IPS DF 19.7 (cell line): ENCODE measurements at places on chromosomes 5 and 9.

DNA sequence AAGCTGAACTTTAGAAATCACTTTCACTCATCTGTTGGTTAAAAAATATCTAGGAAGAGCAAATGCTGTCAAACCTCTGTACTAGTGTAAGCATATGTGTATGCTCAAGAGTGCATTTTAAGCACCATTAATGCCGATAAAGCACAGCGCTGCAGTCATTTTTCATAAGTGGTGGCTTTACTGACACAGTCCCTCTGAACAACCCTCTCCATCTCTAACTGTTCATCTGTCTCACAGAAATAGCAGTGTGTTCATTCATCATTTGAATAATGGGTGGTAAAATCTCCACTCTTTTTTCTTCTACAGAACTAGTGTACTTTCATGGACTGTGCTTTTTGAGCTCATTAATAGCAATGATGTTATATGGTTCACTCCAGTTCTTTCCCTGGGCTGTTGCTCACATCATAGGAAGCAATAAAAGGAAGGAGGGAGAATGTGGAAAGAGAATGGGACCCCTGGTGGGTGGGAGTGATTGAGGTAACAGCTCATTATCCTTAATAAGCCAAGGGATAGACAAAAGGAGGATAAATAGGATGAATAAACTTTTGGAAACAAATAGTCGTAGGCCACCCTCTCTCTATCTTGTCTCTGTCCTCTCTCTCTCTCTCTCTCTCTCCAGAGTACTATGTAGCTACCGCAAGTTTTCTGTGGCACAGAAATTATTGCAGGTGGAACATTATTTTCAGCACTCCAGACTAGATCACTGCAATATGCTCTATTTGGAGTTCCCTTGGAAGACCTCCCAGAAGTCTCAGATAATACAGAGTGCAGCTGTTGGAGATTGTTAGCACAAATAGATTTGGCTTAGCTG lies 117.9 kb upstream of the PRDM9 start:
- DNase-seq = no peak

DNA sequence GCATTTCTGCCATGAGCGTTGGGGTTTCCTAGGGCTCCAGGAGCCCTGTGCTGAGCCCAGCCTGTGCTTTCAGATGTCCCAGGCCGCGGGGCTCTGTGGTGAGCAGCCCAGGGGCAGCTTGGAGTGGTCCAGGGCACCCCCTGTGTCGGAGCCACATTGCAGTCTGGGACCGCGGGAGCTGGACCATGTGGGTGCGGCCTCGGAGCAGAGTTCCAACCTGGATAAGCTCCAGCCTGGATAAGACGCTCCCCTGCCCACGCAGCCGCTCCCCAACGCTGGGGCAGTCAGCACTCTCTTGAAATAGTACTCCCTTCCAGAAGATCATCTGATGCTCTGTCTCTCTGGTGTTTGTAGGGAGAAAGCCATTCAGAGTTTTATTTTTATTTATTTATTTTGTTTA lies 111.1 kb downstream of the WNK2 start:
- DNase-seq = no peak

DNA sequence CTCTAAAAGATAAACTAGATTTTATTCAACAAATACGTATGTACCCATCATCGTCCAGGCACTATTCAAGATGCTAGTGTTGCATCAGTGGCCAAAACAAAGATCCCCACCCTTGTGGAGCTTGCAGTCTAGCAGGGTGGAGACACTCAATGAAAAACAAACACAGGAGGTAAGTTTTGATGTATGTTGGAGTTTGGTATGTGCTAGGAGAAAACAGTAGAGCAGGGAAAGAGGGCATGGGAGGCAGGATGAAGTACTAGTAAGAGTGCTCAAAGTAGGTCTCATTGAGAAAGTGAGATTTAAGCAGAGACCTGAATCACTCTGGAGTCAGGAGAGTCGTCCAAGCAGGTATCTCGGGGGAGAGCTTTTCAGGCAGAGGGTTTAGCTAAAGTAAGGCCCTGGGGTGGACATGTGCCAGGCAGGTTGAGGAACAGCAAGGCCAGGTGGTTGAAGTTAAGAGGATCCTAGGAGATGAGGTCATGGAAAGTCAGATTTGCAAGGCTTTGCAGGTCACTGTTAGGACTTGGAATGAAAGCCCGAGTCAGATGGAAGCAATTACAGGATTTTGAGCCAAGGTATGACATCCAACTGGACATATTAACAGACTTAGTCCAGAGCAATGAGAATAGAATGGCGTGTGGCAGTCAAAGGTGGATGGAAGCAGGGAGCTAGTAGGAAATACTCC lies 9.2 kb downstream of the SNX18 start:
- DNase-seq = no peak

- DNase-seq = no peak
Observed at GRCh38 chr5:172758077-172758833, 12.7 kb downstream of the DUSP1 start.
